ENCODE measurements at places on chromosomes 5 and 9.

GRCh38 chr9:69168709-69169217 is 5.3 kb upstream of the TJP2 start:
- DNase-seq: no peak

- DNase-seq: no peak
These were observed 33.5 kb upstream of the F2R start for GRCh38 chr5:76682387-76682786.

DNA sequence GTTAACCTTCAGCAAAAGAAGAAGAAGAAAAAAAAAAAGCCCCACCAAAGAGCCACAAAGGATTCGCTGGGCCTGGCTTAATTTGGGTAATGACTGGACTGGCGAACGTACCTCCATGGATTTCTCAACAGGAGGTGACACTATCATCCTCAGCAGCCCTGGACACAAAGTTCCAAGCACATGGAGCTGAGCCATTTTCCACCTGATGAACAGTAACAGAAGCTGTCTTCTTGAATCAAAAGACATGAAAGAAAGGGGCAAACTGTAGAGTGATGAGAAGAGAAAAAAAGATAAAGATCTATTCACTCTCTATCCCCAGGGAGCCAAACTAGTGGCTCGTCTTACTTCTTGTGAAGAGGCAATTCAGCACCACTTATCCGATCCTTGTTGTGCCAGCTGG is 150.2 kb upstream of the TRPM3 start:
- no peak for DNase-seq

- no peak for DNase-seq
These were observed 32.5 kb downstream of the SGCD start for GRCh38 chr5:156359476-156359875.

GRCh38 chr5:56457887-56458812 is 225.0 kb upstream of the ANKRD55 start:
- no peak for DNase-seq

DNA sequence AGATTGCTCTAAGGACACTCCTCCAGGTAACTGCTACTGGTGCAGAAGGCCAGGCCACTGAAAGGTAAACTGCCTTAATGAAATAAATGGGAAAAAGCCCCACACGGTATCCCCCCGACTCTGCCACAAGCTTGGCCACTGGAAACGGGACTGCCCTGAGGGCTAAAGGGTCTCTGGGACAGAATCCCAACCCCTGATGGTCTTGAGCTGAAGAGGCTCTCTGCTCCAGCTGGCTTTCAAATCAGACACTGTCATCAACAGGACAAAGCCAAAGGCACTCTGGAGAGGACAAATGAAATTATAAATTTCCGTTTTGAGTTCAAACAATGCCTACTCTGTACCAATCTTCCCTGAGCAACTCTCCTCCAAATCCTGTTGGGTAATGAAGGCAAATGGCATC is 33.6 kb upstream of the HMGCR start:
- DNase-seq: no peak

- DNase-seq: no peak
These were observed 10.9 kb downstream of the MGAT1 start for GRCh38 chr5:180791611-180792213.

All from stimulated activated CD4-positive, alpha-beta T cell treated with anti-CD3 and anti-CD28 coated beads, Interleukin-15, amount 100 ng/mL, for 1 hour (primary cell).